A375 (cell line): ENCODE measurements at places on chromosomes 5 and 9. TPM values are rescaled to one million over a fixed set of nuclear protein-coding genes. Genes with fewer than 3 reads are reported as not detected.

IL33 gene
- not detected in 2 replicates for total RNA-seq

LCN15 gene
- not detected in 2 replicates for total RNA-seq

RETREG1 gene
- total RNA-seq = 8.4 and 8.5 TPM in 2 replicates

PIP5KL1 gene
- 2.7 and 6.8 TPM in 2 replicates for total RNA-seq

GLE1 gene
- total RNA-seq = 52.9 and 54.4 TPM in 2 replicates
